ENCODE measurements at places on chromosomes 12 and 14. TPM values are rescaled to one million over a fixed set of nuclear protein-coding genes. Genes with fewer than 3 reads are reported as not detected.
A peak's percentile ranks its signal among the peaks of the same experiment; 100 is the strongest.

- peak; percentile 70 for DNase-seq
These were observed 30.7 kb downstream of the PXN start for GRCh38 chr12:120234643-120235368.

DNA sequence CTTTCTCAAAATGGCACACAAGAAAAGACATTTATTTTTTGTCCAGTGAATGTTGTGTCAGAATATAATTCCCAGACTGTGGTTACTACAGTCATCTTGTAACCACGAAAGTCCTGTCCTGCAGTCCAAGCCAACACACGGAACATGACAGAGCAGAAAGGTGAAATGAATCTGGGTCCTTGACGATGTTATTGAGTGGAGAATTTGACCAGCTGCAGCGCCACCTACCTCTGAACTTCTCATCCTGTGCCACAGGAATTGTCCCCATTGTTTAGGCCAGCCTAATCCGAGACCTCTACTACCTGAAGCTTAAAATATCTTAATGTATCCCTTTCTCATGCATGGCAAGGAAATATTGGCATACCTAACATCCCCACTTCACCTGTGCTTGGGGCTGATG lies 64.1 kb upstream of the OTX2 start:
- DNase-seq, result no peak

- no peak for DNase-seq
These were observed 8.9 kb downstream of the C2CD5 start for GRCh38 chr12:22535478-22535877.

DNA sequence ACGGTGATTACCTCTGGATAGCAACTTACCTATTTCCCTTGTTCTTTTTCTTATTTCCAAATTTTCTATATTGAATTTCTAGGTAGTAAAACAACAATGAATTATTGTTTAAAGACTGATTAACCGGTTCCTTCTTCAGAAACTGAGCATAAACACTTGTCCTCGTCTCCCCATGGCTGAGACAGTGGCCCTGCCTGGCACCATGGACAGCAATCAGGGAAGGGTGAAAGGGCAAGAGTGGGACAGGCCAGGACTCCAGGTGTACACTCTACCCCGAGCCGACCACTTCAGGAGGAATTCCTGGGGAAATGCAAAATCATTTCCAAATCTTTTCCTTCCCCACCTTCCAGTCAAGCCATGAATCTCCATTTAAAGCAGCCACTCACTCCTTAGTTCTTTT lies 48.8 kb upstream of the LTBP2 start:
- no peak for DNase-seq

- no peak for DNase-seq
These were observed 25.8 kb downstream of the TAOK3 start for GRCh38 chr12:118346895-118347294.

GRCh38 chr12:120536064-120536791 lies 2.1 kb downstream of the RNF10 start:
- DNase-seq, result no peak

DNA sequence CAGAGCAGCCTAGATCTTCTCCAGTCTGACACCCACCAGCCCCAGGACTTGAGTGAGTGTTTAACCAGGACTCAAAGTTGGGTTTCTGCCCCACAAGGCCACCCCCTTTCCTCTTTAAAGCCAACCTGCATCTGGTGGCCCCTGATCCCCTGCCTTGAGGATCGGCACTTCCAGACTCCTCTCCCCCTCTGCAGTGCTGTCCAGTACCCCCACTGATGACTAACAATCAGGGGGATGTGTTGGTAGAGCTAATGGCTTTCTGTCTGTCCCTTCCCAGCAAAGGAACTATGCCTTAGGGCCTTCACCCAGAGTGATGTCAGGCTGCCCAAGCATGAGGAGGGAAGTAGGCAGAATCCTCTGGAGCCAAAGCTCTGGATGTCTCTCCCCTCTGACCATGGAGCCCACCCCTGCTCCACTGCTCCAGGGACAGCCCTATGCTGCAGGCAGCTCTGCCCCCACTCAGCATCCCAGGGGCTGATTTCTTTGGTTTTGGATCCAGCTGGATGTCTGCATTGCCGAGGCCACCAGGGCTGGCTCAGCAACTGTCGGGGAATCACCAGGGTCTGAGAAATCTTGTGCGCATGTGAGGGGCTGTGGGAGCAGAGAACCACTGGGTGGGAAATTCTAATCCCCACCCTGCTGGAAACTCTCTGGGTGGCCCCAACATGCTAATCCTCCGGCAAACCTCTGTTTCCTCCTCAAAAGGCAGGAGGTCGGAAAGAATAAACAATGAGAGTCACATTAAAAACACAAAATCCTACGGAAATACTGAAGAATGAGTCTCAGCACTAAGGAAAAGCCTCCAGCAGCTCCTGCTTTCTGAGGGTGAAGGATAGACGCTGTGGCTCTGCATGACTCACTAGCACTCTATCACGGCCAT lies 42.9 kb downstream of the DAD1 start:
- peak; percentile 67 for DNase-seq

- no peak for DNase-seq
These were observed 40.5 kb downstream of the ETNK1 start for GRCh38 chr12:22665476-22665875.

GRCh38 chr14:40340708-40341107 lies 908.5 kb upstream of the FBXO33 start:
- DNase-seq, result no peak

DNA sequence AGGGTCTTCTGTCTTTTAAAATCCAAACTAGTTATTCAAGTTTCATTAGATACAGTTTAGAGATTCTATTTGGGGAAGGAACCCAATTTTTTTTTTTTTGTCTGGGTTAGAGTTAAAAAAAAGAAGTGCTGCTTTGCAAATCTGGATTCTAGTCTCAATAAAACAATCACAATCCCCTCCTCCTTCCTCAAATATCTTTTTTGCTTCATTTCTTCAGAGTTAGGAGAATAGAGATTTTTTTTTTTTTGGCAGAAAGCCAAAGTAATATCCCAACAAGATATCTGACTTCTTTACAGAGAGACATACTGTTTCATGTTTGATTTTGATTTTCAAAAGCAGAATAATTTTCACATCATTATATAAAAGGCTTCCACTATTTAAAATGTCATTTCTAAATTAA lies 201.9 kb downstream of the FOXN3 start:
- DNase-seq, result no peak

GRCh38 chr12:39235990-39236767 lies 206.7 kb downstream of the KIF21A start:
- DNase-seq, result no peak

- no peak for DNase-seq
These were observed 463.4 kb upstream of the TMEM132C start for GRCh38 chr12:127803545-127803944.

- no peak for DNase-seq
These were observed 7.0 kb upstream of the MMP19 start for GRCh38 chr12:55849616-55850343.

GRCh38 chr12:124394462-124395128 lies 99.7 kb downstream of the RFLNA start:
- DNase-seq, result no peak

DNA sequence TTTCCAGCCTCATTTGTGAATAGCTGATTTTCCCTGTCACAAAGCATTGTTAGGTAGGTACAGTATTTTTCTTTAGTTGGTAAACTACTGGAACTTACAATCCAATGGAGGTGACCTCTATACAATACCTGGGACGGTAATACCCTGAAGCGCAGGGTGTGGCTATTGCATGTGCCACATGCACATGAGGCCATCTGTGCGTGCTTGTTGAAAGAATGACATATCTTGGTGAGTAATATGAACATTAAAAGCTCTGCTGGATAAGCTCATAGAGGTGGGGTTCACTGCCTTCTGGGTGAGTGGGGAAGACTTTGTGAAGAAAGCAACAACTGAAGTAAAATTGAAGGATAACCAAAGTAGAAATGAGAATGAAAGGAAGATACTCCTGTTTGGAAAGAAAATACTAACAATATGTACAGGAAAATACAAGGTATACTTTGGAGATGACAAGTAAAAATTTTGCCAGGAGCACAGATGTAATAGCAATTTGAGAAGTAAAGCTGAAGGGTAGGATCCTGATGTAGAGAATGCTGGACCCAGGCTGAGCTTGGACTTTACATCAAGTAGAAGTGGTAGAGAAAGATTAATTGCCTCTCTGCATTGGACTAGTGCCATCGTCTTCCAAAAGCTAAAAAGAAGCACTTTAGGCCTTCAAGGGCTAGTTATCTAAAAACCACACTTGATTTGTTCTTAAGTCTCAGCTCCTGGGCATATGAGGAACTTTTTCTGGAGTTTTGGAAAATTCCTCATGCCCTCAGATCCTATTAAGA lies 97.1 kb downstream of the SLC38A6 start:
- DNase-seq, result no peak

GRCh38 chr12:34300376-34301250 lies 278.3 kb downstream of the ALG10 start:
- DNase-seq, result no peak

Gene JDP2
- polyA plus RNA-seq, result 46.5 TPM

Gene LBHD2
- not detected for polyA plus RNA-seq

Gene ARHGEF25
- 26.0 TPM for polyA plus RNA-seq

Gene TRIM9
- polyA plus RNA-seq, result 0.02 TPM

Gene SERPINA5
- polyA plus RNA-seq, result not detected

Gene DCP1B
- polyA plus RNA-seq, result 32.9 TPM

Gene HECTD4
- 9.5 TPM for polyA plus RNA-seq

Gene RHEBL1
- 0.51 TPM for polyA plus RNA-seq
